ENCODE measurements at places on chromosomes 1 and 21.

- no peak for DNase-seq
Observed at GRCh38 chr1:170460001-170460400, 72.0 kb upstream of the GORAB start.

- DNase-seq: peak; percentile 95
Observed at GRCh38 chr1:37958690-37959089, 11.8 kb upstream of the INPP5B start.

- DNase-seq: no peak
Observed at GRCh38 chr21:31554511-31555022, 104.9 kb upstream of the SOD1 start.

DNA sequence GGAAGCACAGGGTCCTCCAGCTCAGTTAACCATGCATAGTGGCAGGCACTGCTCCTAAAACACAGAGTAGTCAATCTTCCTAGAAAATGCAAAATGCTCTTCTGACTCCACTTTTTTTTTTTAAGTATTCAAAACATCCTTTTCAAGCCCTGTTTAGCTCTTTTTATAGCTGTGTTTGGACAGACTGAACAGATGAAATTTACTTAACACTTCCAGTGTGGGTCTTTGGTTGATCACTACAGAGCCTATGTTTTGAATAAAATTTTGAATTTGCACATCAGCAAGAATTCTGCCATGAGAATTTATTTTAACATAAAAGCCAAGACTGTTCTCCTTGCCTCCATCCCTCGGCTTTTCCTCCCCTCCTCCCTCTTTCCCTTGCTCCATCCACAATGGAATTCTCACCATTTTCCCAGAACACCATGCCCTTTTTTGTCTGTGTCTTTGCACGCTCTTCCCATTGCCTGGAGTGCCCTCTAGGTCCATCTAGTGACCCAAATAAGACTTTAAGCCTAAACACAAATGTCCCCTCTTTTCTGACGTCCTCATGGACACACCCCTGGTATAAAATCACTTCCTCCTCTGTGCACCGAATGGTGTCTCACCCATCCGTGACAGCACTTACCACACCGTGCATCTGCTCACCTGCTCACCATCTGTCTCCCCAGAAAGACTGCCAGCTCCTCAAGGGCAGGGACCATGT is 24.0 kb upstream of the CPT2 start:
- DNase-seq: peak; percentile 64

- DNase-seq: no peak
Observed at GRCh38 chr1:33895396-33895795, 31.5 kb downstream of the HMGB4 start.

DNA sequence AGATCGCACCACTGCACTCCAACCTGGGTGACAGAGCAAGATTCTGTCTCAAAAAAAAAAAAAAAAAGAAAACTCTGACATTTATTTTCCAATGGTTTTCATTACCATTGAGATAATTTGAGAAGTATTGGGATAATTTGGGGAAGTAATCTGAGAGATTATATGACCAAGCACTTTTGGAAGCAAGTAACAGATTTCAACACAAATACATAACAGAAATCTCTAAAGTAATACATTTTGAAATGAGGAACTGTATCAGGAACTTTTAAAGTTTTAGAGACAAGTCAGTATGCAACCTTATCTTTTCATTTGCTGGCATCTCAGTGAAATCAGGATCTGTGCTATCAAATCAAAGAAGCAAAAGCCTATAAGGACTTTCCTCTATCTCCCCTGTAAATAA is 25.4 kb upstream of the SLC16A1 start:
- no peak for DNase-seq

- no peak for DNase-seq
Observed at GRCh38 chr1:191969290-191969689, 189.0 kb upstream of the RGS18 start.

DNA sequence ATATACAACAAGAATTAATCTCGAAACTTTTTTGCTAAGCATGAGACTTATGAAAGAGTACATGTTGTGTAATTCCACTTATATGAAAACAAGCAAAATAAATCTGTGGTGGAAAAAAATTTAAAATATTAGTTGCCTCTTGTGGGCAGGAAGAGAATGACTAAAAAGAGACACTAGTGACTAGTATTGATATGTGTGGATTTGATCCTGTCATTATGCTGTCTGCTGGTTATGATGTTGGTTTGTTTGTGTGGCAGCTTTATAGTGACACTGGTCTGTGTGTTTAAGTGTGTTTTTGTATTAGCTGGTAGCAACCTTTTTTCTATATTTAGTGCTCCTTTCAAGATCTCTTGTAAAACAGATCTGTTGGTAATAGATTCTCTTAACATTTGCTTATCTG is 267.8 kb upstream of the NRIP1 start:
- DNase-seq: no peak

GRCh38 chr1:9825093-9826074 is 1.6 kb upstream of the CLSTN1 start:
- DNase-seq: peak; percentile 65

- DNase-seq: no peak
Observed at GRCh38 chr1:217674028-217674729, 43.0 kb downstream of the SPATA17 start.

GRCh38 chr1:207670192-207670591 is 25.3 kb downstream of the CR1L start:
- DNase-seq: no peak

GRCh38 chr1:76627901-76628300 is 239.4 kb upstream of the ST6GALNAC5 start:
- no peak for DNase-seq

DNA sequence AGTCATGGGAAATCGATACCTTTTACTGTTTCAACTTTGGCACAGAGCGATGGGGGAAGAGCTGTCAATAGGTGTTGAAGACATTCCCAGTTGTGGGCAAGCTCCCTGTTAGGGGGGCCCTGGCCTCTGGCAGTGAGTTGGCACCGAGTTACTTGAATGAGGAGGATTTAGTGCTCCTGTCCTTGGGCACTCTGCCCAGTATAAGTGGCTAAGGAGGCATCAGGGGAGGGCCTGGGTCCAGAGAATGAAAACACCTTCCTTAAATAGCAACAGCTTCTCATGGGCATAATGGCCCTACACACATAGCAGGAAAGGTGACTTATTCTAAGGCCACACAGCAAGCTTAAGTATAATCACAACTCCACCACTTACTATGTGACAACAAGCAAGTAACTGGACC is 664.4 kb downstream of the PTPRU start:
- no peak for DNase-seq

GRCh38 chr1:231927431-231927830 is 300.8 kb downstream of the DISC1 start:
- DNase-seq: no peak

DNA sequence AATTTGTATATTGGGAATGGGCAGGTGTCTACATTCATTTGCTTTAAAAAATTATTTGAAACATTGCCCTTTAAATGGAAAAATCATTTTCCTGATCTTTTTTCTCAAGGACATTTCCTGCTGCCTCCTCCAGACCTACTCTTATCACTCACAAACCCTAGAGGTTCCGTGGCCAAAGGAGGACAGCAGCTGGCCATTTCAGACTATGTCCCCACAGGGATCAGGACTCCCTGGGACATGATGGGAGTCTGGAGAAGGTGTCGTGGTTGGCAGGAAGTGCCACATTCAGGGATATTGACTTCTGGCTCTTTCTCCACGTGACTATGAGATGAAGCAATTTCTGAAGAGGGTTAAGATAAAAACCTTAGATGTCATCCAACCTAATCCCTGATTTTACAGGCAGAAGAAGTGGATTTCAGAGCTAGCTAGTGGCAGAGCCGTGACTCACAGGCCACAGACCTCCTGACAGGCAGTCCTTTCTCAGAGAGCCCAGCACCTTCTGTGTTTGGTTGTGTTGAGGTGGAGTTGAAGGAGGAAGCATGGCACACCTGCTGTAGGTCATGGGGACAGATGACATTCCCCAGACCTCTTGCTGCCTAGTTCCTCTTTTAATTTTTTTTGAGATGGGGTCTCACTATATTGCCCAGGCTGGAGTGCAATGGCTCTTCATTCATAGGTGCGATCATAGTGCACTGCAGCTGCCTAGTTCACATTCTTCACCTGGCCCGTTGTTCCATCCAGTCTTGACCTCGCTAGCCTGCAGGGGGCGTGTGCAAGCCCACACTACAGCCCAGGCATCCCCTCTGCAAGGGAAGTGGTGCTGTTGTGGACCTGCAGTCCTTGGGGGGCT is 25.5 kb upstream of the IL10 start:
- no peak for DNase-seq

- DNase-seq: peak; percentile 55
Observed at GRCh38 chr1:109274533-109275476, 8.1 kb downstream of the PSRC1 start.

GRCh38 chr1:242523719-242524570 is 552 bp downstream of the PLD5 start:
- no peak for DNase-seq

GRCh38 chr1:30409476-30410152 is 313.8 kb downstream of the MATN1 start:
- no peak for DNase-seq

DNA sequence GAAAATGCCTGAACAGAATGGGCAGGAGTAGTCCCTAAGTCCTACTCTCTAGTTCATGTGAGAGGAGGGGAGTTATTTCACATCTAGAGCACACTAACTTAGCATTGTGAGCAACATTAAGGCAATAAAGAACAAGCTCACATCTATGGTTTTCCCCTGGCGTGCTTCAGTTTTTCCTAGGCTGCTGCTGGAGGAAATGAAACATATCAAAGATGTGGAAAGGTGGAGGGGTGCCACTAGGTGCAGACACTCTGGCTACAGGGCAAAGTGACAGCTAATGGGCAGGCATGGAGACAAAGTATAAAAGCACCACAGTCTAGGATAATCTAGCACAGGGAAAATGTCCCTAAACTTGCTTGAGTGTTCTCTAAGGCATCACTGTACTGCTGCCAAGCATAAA is 82.2 kb downstream of the TPR start:
- DNase-seq: no peak

DNA sequence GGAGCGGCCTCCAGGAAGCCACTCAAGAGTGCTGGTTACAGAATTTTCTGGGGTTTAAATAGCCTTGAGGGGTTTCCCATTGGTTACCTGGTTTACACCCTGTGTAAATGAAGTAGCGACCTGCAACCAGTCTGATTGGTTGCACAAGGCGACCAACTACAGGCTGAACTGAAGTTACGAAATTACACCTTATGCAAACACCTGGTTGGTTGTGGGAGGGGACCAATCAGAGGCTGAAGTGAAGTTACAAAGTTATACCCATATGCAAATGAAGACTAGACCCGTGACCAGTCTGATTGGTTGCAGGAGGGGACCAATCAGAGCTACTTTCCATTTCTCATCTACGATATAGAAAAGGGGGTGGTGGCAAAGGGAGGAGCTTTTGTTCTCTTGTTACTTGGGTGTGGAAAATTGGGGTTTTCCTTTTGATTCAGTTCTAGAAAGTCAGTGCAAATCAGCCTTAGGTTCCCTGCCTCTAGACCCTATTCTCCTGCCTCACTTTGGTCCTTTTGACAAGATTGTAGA is 22.2 kb upstream of the C1orf174 start:
- DNase-seq: no peak

DNA sequence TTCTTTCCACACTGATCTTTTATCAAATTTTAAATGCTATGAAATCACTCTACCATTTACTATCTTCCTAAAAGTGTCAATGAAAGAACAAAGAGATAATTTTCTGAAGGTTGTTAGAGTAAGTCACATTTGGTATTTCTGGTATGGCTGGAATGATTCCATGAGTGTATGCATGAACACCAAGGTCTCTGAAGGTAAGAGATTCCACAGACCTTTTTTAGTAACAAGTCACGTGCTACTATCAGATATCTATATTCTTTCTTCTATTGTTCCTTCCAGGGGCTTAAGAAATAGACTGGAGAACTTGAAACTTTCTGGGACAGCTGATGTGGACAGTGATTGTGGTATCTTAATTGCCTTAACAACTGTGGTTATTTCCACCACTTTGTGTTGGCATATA is 265.0 kb downstream of the SDCCAG8 start:
- DNase-seq: no peak

DNA sequence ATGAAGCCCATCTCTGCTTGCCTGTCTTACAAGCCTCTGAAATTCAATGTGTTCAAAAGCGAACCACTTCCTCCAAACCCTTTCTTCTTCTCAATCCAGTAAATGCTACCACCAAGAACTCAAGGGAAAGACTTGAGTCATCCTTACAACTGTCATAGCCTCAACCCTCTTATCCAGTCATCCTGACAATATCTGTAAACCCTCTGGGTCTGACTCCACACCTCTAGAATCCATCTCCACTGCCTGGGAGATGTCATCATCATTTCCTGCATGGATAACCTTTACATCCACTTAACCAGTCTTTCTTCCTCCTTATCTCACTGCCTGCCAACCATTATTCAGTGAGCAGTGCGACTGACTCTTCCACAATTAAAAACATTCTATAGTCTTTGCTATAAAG is 441.1 kb downstream of the SETD4 start:
- DNase-seq: peak; percentile 85

- DNase-seq: no peak
Observed at GRCh38 chr1:222239130-222239529, 308.8 kb downstream of the HHIPL2 start.

DNA sequence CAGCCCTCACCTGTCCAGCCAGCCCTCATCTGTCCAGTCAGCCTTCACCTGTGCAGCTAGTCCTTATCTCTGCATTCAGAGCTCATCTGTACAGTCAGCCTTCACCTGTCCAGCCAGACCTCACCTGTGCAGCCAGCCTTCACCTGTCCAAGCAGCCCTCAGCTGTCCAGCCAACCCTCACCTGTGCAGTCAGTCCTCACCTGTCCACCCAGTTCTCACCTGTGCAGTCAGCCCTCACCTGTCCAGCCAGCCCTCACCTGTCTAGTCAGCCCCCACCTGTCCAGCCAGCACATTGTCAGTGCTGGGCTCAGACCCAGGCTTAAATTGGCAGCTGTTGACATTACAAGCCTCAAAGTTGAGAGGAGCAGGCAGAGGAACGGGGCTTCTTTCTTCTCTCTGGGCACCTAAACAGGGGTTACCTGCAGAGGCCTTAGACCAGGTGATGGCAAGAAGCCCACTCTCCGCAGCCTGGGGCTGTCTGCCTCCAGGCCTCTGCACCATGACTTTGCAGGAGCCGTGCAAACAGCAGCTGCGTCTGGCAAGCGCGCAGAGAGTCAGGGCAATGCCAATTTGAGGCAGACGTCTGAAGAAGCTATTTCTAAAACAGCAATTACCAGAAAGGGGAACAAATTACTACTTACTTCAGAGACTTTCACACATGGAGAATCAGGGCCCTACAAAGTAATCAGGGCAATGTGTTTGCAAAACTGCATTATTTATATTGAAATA is 506.1 kb downstream of the NPHP4 start:
- no peak for DNase-seq
